ENCODE measurements at places on chromosomes 1 and 21.
A peak's percentile ranks its signal among the peaks of the same experiment; 100 is the strongest.

GRCh38 chr1:109299558-109300343, 7.1 kb downstream of the MYBPHL start:
- no peak for DNase-seq

DNA sequence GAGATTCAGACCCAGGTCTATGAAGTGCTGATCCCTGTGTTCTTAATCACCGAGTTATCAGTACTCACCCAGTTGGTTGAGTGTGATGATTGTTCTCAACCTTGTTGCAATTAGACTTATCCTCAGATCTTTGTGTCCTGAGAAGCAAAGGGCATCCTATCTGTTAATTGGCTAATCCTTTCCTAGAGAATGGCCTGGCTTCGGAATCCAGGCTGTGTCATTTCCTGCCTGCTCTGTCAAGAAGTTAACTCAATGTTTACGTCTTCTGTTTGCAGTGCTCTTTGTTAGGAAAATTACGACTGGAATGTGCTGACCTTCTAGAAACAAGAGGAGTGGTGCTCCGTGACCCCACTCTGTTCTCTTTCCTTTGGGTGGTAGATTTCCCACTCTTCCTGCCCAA, 14.7 kb downstream of the GAS5 start:
- DNase-seq, result no peak

- peak; percentile 72 for DNase-seq
Measured at GRCh38 chr1:38009088-38009840, 3.3 kb upstream of the UTP11 start.

DNA sequence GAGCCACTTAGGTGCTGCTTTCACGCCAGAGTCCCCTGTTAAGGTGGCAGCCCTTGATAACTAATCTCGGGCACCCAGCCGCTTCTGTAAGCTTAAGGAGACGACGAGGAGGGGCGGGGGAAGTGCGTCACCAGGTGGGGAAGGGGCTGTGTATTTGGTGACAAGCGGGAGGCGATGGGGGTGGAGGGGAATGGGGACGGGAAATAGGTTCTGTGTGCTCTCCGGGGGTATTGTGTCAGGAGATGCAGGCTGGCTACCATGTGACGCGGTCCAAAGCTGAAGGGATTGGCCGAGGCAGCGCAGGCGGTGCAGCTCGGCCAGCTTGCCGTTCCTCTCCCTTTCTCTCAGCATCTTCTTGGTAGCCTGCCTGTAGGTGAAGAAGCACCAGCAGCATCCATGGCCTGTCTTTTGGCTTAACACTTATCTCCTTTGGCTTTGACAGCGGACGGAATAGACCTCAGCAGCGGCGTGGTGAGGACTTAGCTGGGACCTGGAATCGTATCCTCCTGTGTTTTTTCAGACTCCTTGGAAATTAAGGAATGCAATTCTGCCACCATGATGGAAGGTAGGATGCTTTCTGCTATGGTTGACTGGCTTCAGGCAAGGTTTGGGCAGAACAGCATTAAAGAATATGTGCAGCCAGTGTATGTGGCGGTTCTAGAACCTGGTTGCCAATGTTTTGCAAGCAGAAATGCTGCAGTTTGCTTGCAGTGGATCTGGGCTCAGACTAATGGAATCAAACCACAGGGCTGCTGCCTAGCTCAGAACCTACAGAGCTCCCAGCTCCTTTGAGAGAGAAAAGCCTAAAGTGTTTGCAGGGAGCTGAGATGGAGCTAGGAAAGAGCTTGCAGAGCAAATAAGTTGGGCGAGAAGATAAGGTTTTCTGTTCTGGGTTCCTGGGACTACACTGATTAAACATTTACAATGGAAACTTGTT, at the start of gene SGIP1:
SGIP1 (plus strand) TSS at position 350 of the 937 bp plus-strand sequence; CDS start at position 556, 206 bp downstream.
- DNase-seq, result no peak

- DNase-seq, result no peak
Measured at GRCh38 chr21:44485254-44485793, 30.0 kb downstream of the LRRC3 start.

DNA sequence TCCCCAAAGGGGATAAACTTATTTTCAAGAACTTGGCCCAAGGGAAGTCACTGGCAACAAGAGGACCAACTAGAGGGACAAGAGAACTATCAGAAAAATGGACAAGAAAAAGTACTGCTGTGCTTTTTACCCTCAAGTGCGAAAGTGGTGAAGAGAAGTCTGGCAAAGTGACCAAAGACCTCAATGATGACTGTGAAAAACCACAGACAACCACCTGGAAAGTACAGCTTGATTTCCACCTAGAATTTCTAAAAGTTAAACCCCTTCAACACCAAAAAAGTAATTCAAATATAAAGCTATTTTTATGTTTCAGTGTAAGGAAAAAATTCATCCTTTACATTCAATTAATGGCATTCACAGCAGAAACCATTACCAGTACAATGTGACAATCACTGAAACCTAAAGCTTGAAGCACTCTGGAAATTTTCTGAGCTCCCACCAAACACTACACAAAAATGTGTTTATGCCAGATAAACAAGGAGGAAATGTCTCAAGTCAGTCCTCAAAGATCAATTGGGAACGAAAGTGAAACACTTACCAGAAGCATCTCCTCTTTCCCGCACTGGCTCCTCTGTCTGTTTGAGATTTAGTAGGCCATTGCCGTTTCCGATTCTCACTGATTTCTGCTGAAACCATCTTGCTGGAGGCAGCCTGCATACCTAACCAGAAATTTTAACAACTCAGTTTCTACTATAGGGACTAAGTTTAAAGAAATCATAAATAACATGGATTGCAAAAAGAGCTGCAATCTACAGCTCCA, 8.3 kb downstream of the SDE2 start:
- no peak for DNase-seq

- no peak for DNase-seq
Measured at GRCh38 chr1:164774819-164775654, 216.1 kb downstream of the PBX1 start.

- DNase-seq, result no peak
Measured at GRCh38 chr1:237166086-237166485, 124.1 kb downstream of the RYR2 start.

DNA sequence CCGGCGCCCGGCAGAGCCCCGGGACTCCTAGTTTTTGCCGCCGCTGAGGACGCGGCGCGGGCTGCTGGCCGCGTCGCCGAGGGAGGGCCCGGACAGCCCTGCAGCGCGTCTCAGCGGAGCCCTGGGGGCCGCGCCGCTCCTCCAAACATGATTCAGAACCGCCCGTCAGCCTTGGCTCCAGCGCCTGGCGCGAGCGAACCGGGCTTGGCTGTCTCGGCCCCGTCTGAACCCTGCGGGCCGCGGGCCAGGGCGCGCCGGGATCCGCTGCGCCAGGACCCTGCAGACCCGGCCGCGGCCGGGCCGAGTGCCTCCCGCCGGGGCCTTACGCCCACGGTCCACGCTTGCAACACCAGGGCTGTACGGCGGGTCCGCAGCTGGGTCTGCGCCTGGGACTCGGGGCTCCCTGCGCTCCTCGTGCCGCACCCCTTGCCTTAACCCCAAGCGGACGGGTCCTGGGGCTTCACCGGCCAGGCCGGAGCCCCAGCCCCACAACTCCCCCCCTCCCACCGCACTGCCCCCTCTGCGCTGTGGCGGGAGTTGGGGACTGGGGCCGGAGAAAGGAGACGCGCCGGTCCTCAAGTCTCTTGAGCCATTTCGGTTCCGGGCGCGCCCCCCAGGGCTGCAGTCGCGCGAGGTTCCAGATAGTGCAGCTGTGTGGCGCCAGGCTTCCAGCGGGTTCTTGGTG, 48.4 kb upstream of the CD34 start:
- DNase-seq, result no peak

DNA sequence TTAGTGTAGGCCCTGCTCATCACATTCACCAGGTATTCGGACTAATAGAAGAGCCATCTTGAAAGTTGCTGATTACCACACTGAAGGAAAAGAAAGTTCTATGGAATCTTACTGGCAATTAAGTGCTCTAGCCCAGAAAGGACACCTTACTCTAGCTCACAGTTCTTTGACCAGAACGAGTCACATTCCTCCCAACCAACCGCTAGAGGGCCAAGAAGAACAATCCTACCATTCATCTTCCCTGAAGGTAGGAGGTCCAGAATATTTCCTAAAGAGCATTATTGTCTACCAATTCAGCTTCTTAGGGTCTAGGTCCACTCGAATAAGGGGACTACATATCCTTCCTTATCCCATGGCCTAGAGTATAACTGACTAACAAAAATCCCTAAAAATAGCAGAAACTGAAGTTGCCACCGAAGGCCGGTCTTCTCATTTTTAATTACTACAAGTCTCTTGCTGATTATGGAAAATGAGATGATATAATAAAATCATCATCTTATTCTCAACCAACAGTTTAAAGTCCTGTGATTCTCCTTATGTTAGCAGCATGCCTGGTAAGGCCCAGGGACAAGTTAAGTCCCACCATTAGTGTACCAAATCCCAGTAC, 2.7 kb upstream of the FMO1 start:
- DNase-seq, result no peak

DNA sequence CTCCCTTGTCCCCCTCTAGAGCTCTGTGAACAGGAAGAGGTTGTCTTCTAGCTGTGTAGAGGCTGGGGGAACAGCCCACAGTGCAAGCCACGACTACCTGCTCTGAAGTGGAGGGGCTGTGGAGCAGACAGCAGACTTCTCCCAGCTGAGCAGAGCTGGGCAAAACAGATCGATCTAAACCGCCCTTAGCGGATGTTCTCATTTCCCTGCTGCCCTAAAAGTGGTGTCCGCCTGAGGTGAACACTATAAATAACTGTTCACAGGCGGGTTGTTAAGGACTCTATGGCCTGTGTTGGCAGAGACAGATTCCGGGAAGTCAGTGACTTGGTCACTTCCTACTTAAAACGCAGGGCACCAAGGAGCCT, 203.2 kb downstream of the RHOU start:
- no peak for DNase-seq

DNA sequence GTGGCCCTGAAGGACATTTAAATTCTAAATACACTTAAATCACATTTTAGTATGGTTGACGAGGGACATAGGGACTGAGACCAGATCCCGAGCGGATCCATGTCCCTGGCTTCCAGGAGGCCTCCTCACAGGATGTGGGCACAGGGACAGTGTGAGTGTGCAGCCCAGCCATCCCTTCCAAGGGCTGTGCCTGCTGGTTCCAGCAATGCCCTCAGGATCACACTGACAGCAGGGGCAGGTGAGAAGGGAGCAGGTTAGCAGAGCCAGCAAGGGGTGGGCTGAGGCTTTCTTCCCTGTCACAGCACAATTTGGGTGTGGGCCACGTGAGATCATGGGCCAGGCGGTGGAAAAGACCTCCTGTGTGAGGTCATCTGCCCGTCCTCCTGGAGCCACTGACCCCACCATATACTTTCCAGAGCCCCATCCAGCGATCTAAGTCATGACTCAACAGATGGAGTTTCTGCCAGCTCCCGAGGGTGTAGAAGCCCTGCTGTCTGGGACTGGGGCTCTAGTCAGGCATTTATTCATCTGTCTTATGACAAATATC, 37.0 kb upstream of the PRSS38 start:
- DNase-seq, result no peak

GRCh38 chr21:42320791-42321190, 5.6 kb upstream of the TFF3 start:
- no peak for DNase-seq

DNA sequence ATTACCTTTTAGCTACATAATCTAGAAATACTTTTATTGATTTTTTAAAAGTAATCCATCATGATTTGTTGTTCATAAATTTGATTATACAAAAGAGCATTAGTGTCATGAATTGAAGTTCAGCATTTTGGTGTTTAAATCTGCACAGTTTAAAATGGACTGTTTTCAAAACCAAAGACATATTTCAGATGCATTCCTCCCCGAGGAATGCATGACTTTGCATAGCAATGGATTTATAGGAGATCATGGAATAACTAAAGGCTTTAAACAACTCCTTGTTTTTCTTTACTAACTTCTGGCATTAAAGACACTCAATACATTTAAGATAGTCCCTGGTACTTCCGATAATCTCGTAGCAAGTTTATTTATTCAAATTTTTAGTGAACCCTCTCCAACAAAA, 863.1 kb upstream of the TMPRSS15 start:
- DNase-seq, result no peak

GRCh38 chr1:60573726-60574409, 500.3 kb upstream of the C1orf87 start:
- no peak for DNase-seq

DNA sequence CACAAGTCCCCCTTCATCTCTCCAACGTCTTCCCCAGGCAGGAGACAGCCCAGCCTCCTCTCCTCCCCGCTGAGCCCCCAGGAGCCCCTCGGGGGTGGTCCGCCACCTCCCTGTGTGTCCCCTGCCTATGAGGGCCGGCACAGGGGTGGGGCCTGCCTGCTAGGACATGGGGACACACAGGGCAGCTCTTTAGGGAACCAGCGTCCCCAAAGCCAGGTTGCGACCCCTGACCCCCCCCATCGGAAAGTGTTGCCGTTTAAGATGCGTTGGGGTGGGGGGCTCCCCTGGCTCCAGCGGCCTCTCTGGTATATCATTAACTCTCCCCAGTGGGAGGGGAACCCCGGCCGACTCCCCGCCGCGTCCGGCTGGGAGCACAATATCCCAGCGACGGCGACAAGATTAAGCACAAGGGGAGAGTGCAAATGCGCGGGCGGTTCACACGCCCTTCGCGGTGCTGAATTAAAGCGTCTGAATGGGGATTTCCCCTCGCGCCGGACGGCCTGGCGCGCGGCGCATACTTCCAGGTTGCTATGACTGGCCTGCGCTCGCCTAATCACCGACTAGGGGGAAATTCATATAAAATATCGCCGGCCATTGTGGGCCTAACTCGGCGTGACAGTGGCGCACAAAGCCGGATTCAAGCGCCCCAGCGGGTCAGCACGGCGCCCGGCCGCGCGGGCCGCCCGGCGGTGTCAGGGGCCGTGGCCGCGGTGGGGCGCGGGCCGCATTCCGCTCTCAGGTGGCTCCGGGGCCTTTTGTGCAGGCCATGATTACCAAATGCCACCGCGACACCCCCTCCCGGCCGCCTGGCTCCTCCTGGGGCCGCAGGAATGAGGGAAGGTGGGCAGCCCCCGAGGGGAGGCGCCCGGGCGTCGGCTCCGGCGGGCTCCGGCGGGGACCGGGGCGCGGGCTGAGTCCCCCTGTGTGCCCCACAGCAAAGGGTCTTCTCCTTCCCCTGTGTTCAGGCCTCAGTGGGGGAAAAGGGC, 30.9 kb downstream of the WNT3A start:
- no peak for DNase-seq

- DNase-seq, result peak; percentile 45
Measured at GRCh38 chr1:227785805-227786671, 29.4 kb upstream of the PRSS38 start.

GRCh38 chr1:31785947-31786290, 21.8 kb upstream of the ADGRB2 start:
- DNase-seq, result no peak

DNA sequence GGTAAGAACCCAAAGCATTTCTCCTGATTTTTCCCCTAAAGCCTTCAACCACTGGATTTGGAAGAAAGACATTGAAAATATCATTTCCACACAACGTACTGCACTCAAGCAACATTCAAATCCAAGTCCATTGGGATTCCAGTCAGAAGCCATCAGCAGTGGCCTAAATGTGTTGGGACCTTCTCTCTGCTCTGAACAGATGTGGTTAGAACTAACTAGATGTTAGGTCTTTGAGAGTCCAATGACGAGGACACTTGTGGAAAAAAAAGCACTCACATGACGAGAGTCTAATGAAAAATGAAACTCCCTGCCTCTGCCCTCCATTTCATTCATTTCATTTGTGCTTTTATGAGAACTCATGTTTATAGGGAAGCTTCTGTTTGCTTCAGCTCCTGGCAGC, 382.3 kb downstream of the SIPA1L2 start:
- DNase-seq, result no peak

- no peak for DNase-seq
Measured at GRCh38 chr1:201955729-201956143, 433 bp downstream of the TIMM17A start.

GRCh38 chr1:23657659-23658275, 33.8 kb upstream of the RPL11 start:
- peak; percentile 72 for DNase-seq

- DNase-seq, result no peak
Measured at GRCh38 chr1:41589395-41589794, 104.9 kb upstream of the EDN2 start.

All from stimulated activated effector memory CD8-positive, alpha-beta T cell treated with anti-CD3 and anti-CD28 coated beads, Interleukin-12 subunit alpha, Interleukin-12 subunit beta, amount 100 ng/mL, for 72 hours (primary cell).